CD4-positive, alpha-beta T cell treated with Interferon gamma for 1 hour (primary cell): ENCODE measurements at places on chromosomes 4 and X.

DNA sequence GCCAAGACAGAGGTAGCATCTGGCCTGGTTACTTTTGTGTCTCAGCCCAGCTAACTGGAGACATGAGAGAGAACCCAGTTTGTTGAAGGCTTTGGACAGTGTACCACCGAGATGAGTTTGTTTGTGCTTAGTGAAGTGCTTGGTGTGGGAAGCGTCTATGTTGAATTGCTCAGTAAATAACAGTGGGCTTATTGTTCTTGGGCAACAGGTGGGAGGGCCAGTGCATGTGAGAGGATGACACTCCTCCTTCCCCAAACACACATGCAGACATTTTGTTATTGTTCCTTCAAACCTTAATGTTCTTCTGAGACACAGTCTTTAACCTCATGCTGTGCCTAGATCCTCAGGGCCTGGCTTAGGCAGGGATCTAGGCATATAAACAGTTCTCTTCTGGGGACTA, 39.7 kb downstream of the MSN start:
- DNase-seq, result no peak

- no peak for DNase-seq
These were observed 336.5 kb downstream of the BMPR1B start for GRCh38 chr4:95093936-95094929.

DNA sequence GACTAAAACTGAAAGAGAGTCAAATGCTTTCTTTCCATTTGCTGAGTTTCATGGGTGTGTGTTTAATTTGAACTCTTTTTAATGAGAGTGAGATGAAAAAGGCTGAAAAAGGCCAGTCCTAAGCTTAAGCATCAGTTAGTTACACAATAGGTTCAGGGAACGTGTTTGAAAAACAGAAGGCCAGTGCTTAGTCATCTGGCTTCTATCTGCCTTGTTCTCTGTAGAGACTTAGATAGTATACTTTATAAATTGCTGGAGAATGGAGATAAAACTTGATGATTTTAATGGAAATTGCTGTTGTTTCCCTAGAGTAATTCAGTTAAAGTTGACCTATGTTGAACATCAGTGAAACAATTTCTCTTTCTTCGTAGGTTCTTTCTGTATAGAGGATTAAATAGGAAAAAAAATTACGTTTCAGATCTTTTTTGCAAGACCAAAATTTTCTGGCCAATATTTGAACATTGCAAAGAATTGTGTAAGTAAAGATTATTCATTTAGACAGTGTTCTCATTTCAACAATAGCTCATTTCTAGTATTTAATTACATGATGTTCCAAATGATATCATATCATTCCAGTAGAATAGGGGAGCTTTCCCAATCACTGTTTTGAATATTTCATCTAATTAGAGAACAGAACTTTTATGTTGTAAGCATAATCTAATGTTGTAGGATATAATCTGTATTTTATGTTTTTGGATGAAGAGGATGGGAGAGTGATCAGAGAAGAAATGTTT, 1088.8 kb downstream of the ADGRL3 start:
- DNase-seq, result no peak

DNA sequence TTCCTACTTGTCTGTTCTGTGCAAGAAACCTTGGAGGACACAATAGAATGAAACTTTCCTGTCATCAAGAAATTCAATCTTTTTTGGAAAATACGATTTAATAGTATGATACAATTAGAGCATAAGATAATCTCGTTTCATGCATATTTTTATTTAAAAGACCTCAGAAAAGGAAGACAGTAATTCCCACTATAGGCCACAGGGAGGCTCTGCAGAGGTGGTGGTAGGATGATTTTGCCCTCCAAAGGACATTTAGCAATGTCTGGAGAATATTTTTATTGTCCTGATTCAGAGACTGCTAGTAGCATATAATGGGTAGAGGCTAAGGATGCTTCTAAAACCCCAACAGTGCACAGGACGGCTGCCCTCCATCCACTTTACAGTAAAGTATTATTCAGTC, 68.7 kb downstream of the PAK3 start:
- DNase-seq, result no peak

GRCh38 chr4:151641983-151642382, 118.8 kb downstream of the GATB start:
- no peak for DNase-seq
